ENCODE measurements at places on chromosomes 3 and 15.

- DNase-seq: no peak
Measured at GRCh38 chr3:33826688-33827087, 28.3 kb downstream of the PDCD6IP start.

GRCh38 chr3:81154611-81155143 lies 606.8 kb downstream of the GBE1 start:
- no peak for DNase-seq

- no peak for DNase-seq
Measured at GRCh38 chr3:130850843-130851242, 43.0 kb upstream of the ATP2C1 start.

DNA sequence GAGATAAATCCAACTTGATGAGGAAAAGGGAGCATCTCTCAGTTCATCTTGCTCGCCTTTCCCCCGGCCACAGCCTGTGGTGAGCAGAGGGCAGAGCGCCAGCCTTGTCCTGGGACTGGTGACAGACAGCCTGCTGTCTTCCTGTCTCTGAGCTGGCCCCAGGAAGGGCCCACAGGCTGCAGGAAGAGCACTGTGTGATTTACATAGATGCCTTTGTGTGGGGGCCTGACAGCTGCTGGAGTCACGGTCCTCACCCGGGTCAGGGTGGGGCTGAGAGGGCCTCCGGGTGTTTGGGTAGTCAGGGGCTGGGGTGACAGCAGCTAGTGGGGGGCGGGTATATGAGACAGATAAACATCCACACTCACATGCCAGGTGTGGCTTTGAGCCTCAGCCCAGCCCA lies 29.3 kb downstream of the PLA2G4D start:
- peak; percentile 8 for DNase-seq

GRCh38 chr15:45338417-45338816 lies 39.9 kb downstream of the GATM start:
- no peak for DNase-seq

Measured in pancreas (tissue), 10 donors.